ENCODE measurements at places on chromosomes 4 and X. TPM values are rescaled to one million over a fixed set of nuclear protein-coding genes. Genes with fewer than 3 reads are reported as not detected.

DNA sequence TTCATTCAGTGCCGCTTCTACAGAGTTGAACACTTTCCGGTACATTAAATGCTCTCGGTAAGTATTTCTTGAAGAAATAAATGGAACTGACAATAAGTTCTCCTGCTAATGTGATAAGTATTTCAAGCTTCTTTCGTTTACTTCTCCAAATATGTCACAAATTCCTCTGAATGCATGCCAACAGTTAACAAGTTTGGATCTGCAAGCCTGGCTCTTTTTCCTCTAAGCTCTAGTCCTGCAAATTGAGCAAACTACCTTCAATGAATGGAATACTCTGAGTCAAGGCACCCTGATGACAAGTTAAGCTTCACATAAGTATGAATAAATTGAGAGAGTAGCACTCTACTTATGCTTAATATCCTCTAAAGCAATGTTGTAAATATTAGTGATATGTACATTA is 403.6 kb downstream of the PDGFC start:
- DNase-seq = no peak

DNA sequence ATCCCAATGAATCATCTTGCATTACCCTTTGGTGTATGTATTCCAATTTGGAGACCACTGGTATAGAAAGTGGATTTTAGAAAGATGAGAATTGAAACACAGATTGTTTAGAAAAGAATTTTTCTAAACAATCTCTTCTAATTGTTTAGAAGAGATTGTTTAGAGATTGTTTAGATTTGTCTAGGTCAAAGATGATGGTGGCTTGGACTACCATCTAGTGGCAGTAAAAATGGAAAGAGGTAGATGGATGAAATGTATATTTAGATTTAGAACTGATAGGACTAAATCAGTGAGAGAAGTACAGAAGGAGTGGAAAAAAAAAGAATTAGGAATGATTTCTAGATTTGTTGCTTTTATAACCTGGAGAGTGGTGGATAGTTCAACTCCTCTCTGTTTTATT is 70.6 kb downstream of the ARSJ start:
- DNase-seq = no peak

- no peak for DNase-seq
Measured at GRCh38 chrX:41665686-41666085, 23.1 kb upstream of the GPR34 start.

The GIMD1 gene
- not detected for total RNA-seq

The HEPH gene
- total RNA-seq = 2.4 TPM

DNA sequence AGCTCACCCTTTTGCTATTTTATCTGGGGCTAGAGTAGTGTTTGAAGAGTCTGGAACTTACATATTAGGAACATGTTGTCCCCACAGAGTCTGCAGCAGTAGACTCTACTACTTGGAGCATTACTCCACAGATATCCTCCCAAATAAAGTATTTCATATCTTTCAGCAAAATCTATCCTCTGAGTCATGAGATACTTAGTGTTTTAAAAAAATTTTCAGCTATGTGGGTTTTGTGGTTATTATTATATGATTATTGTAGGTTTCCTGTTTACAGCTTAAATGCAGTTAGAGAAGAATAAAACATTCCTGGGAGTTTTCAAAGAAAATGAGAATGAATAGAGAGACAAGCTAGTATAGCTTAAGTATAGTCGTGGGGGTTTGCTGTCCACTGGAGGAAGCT is 30.9 kb downstream of the PAGE2 start:
- no peak for DNase-seq

DNA sequence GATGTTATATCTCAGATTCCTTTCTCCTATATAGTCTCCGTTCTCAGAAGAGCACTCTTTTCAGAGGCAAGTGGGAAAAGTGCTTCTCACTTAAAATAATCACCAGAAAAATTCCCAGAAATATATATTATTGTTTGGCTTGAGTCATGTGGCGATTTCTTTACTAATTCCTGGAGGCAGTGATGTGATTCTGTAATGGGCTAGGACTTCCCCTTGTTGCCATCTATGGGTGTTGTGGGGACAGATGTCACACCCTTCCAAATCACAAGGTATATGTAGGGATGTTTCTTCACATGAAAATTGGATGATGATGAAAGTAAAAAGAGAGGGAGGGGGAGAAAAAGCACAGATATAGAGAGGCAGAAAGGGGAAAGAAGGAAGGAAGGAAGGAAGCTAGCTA is 553.4 kb downstream of the PPP4R3C start:
- DNase-seq = no peak

The CXCL1 gene
- total RNA-seq = 0.57 TPM

DNA sequence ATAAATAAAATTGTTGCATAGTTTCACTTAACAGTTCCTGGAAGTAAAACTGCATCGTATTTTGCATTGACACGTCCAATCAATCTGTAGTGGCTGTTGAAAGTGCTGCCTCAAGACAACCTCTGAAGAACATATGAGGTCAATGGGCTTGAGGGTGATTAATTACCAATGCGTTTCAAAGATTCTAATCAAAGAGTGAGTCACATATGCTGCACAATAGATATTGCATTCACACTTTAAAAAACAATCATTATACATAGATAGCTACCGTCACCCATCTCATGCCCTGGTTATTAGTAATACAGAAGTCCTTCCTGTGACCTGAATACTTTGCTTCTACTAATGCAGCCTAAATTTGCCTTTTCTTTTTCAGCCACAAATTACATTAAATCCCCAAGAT is 743.3 kb upstream of the SLIT2 start:
- no peak for DNase-seq
